ENCODE measurements at places on chromosomes 4 and X. TPM values are rescaled to one million over a fixed set of nuclear protein-coding genes. Genes with fewer than 3 reads are reported as not detected.

DNA sequence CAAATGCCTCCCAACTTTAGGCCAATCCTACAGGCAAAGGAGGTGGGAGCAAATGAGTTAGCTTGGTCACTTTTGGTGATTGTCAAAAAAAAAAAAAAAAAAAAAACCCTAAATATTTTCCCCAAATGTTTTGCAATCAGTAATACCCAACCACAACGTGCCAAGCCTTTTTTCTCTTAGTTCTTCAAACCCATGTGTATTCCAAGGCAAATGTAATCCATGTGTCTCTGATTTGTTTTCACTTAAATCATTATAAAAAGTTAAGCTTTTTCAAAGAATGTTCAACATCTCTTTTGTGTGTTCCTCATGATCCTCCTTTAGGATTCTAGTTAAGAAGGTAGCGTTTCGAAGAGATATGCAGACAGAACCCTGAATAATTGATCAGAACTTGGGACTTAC, 328.4 kb downstream of the PAPSS1 start:
- H3K27me3 ChIP-seq = no peaks in the 10 kb centered on the region
- no peak overlapping the region for H3K27ac ChIP-seq
- no peak for DNase-seq
- no peaks in the 10 kb centered on the region for H3K36me3 ChIP-seq
- H3K4me1 ChIP-seq = peaks cover 6% of the 10 kb centered on the region
- no peak overlapping the region for H3K4me3 ChIP-seq

- H3K27me3 ChIP-seq = no peaks in the 10 kb centered on the region
- H3K4me3 ChIP-seq = no peak overlapping the region
- no peak for DNase-seq
- no peak overlapping the region for H3K27ac ChIP-seq
- no peaks in the 10 kb centered on the region for H3K36me3 ChIP-seq
These were observed 5.5 kb upstream of the XAGE2 start for GRCh38 chrX:52363247-52363883.

Gene RAB28
- 9.7 TPM for total RNA-seq

Gene LRRC66
- total RNA-seq = not detected

All from suprapubic skin (tissue), 4 donors.